Hepatocyte (in vitro differentiated cells): ENCODE measurements at places on chromosomes 6 and 20. TPM values are rescaled to one million over a fixed set of nuclear protein-coding genes. Genes with fewer than 3 reads are reported as not detected.

EYA2 gene
- 1.4 and 2.0 TPM in 2 replicates for polyA plus RNA-seq

DEFB124 gene
- not detected in 2 replicates for polyA plus RNA-seq

AKAP12 gene
- polyA plus RNA-seq: 46.2 and 57.4 TPM in 2 replicates

STMND1 gene
- 0.39 TPM in 1 of 2 replicates, not detected in the other for polyA plus RNA-seq

NOTCH4 gene
- polyA plus RNA-seq: 2.7 and 4.9 TPM in 2 replicates

DEFB115 gene
- polyA plus RNA-seq: not detected in 2 replicates

GGTLC1 gene
- polyA plus RNA-seq: not detected in 2 replicates

SOX18 gene
- 1.9 and 2.0 TPM in 2 replicates for polyA plus RNA-seq

MLN gene
- polyA plus RNA-seq: 0.86 and 1.1 TPM in 2 replicates

BPIFA1 gene
- not detected in 2 replicates for polyA plus RNA-seq

HSPA1B gene
- polyA plus RNA-seq: 82.1 and 111 TPM in 2 replicates

TRIM10 gene
- 0.16 and 1.1 TPM in 2 replicates for polyA plus RNA-seq

AHI1 gene
- polyA plus RNA-seq: 21.5 and 29.1 TPM in 2 replicates

LY6G6C gene
- polyA plus RNA-seq: 0.30 and 0.39 TPM in 2 replicates

RSPO4 gene
- 0.41 and 2.4 TPM in 2 replicates for polyA plus RNA-seq

MTFR2 gene
- 0.69 and 1.9 TPM in 2 replicates for polyA plus RNA-seq

TTK gene
- 3.1 and 4.0 TPM in 2 replicates for polyA plus RNA-seq

PARD6B gene
- 14.6 and 16.1 TPM in 2 replicates for polyA plus RNA-seq

BPIFB4 gene
- polyA plus RNA-seq: not detected in 2 replicates

PGC gene
- 67.4 and 109 TPM in 2 replicates for polyA plus RNA-seq

TUBB2B gene
- polyA plus RNA-seq: 31.2 and 36.4 TPM in 2 replicates

SLC26A8 gene
- 0.18 TPM in 1 of 2 replicates, not detected in the other for polyA plus RNA-seq

ENPP5 gene
- 6.7 and 7.0 TPM in 2 replicates for polyA plus RNA-seq

FAM83C gene
- polyA plus RNA-seq: 0.10 TPM in 1 of 2 replicates, not detected in the other

SAMD3 gene
- polyA plus RNA-seq: 0.13 and 0.81 TPM in 2 replicates

ARHGAP18 gene
- 11.2 and 14.7 TPM in 2 replicates for polyA plus RNA-seq

UST gene
- polyA plus RNA-seq: 7.0 and 8.0 TPM in 2 replicates

TSHZ2 gene
- polyA plus RNA-seq: 1.1 and 4.1 TPM in 2 replicates

MAS1L gene
- polyA plus RNA-seq: not detected in 2 replicates

BHLHE23 gene
- polyA plus RNA-seq: not detected in 2 replicates

DEFB132 gene
- not detected in 2 replicates for polyA plus RNA-seq

COL21A1 gene
- 34.5 and 36.2 TPM in 2 replicates for polyA plus RNA-seq

RIOK1 gene
- polyA plus RNA-seq: 19.2 and 19.6 TPM in 2 replicates

OTOR gene
- 0.61 TPM in 1 of 2 replicates, not detected in the other for polyA plus RNA-seq

TFB1M gene
- polyA plus RNA-seq: 10.3 and 14.9 TPM in 2 replicates

INSM1 gene
- polyA plus RNA-seq: 1.3 and 2.3 TPM in 2 replicates

EPB41L1 gene
- polyA plus RNA-seq: 21.4 and 25.2 TPM in 2 replicates

LINC00237 gene
- not detected in 2 replicates for polyA plus RNA-seq

CRIP3 gene
- polyA plus RNA-seq: 1.0 and 1.5 TPM in 2 replicates

SLC17A2 gene
- 2.2 and 2.8 TPM in 2 replicates for polyA plus RNA-seq

IRAK1BP1 gene
- polyA plus RNA-seq: 1.9 and 2.7 TPM in 2 replicates

BTN1A1 gene
- polyA plus RNA-seq: 0.15 and 0.59 TPM in 2 replicates

EFHC1 gene
- polyA plus RNA-seq: 18.3 and 18.8 TPM in 2 replicates
